ENCODE measurements at places on chromosomes 11 and 22. TPM values are rescaled to one million over a fixed set of nuclear protein-coding genes. Genes with fewer than 3 reads are reported as not detected.

DDX25 gene
- not detected for total RNA-seq

GRCh38 chr11:86606836-86607481, 65.5 kb downstream of the ME3 start:
- no peak for DNase-seq

ZNF280A gene
- not detected for total RNA-seq

DNA sequence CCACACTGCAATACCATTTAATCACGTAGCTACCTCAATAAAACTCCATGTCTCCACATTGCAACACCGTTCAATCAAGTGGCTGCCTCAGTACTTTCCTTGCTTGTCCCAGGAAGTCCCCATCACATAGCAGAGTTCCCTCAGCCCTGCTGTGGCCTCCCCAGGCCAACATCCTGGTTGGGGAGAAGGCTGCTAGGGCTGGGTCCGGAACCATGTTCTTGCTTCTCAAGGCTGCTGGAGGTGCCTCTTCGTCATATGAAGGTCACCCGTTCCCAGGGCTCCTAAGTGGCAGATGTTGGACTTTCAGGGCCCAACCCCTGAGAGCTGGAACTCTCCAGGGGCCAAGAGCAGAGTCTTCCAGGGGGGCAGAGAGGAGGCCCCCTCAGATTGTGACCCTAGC, 3.3 kb downstream of the ART5 start:
- no peak for DNase-seq

DNA sequence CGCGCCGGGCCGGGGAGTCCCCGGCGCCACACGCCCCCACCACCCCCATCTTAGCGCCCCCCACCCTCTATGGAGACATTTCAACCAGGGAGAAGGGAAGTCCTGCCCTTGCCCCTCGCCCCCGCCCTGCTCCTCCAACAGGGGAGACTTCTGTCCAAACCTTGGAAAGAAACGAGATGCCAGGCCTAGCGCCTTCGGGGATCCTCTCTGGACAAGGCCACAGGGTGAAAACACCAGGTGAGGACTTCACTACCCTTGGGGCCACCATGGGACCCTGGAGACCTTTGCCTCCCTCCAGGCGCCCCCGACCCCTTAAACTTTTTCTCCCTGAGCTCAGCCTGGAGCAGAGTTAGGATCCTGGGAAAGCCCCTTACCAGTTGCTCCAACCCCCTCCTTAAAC, 11.6 kb upstream of the NPAS4 start:
- DNase-seq, result no peak

DNA sequence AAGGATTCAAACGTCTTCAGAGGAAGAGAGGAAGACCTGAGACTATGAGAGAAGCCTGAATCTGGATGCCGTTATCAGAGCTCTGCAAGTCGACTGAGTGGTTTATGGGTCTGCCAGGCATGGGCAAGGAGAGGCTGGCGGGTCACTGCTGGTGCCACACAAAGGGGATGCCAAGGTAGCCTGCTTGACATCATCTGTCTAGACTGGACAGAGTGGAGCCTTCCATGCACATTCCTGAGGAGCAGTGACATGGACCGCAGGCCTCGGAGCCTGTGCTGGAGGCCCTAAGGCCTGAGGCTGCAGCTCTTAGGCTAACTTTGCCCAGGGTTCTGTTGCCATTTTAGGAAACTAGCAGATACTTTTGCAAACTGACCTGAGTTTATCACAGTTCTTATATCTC, 127.4 kb downstream of the WT1 start:
- no peak for DNase-seq

DNA sequence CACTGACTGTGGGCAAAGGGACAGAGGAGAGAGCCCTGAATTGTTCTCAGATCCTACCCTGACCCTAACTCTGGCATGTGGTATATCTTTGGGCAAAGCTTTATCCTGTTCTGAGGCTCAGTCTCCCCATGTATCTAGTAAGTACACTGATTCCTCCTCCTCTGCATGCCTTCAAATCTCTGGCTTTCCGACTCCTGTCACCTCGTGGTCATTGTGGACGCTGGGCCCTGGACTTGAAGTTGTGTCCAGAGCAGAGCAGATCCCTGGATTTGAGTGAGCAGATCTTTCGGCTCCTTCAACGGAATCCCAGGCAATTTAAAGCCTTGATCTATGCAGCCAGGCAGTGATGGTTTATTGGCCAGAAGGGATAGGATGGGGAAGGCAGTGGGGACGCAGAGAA, 3.0 kb downstream of the MOGAT2 start:
- DNase-seq, result no peak

MRGPRX3 gene
- total RNA-seq, result not detected

- no peak for DNase-seq
Measured at GRCh38 chr11:58186938-58187337, 1.9 kb upstream of the OR9Q2 start.

DNA sequence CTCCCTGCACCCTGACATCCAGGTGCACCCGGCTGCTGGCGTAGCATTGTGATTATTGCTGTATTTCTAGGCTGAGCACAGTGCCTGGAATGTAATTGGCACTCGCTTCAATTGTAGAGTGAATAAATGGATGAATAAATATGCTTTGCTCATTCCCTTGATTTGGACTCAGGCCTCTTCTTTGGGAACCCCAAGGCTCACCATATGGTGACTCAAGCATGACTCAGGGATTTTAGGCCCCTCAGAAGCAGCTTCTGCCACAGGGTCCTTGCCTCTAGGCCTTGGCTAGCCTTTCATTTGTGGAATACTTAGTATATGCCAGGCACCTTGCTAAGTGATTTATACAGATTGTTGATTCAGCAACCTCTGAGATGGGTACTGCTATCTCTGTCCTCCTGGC, 78.9 kb downstream of the GRIK4 start:
- no peak for DNase-seq

DNA sequence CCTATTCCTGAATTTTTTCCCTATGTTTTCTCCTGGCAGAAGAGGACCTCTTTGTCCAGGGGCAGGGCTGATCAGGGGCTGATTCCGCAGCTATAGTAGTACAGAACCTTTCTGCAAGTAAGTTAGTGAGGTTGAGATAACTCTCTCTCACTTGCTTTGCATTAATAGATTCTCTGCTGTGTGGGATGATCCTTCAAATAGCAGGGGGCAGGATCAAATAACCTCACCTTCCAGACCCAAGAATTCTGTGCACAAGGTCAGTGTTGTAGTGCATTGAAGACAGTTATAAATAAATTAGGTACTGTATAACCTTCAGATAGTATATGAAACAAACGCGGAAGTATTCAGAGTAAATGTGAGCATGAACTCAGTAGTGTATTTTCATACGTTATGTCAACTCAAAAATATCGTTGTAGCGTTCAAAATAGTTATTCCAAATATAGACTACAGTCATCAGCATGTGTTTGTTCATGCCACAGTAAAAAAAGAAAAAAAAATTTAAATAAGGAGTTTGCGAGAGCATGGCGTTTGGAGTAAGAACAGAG, 278 bp downstream of the MMP26 start:
- no peak for DNase-seq

GRCh38 chr11:66854729-66855211, 2.1 kb upstream of the LRFN4 start:
- peak; percentile 54 for DNase-seq

- DNase-seq, result no peak
Measured at GRCh38 chr11:73830261-73830660, 42.6 kb downstream of the MRPL48 start.

ISX gene
- total RNA-seq, result not detected

MUC5AC gene
- total RNA-seq, result not detected

MAML2 gene
- total RNA-seq, result 8.7 TPM

POTEH gene
- not detected for total RNA-seq

CBLIF gene
- total RNA-seq, result not detected

- no peak for DNase-seq
Measured at GRCh38 chr11:129423426-129423825, 47.8 kb downstream of the BARX2 start.

HSPB2 gene
- not detected for total RNA-seq

DNA sequence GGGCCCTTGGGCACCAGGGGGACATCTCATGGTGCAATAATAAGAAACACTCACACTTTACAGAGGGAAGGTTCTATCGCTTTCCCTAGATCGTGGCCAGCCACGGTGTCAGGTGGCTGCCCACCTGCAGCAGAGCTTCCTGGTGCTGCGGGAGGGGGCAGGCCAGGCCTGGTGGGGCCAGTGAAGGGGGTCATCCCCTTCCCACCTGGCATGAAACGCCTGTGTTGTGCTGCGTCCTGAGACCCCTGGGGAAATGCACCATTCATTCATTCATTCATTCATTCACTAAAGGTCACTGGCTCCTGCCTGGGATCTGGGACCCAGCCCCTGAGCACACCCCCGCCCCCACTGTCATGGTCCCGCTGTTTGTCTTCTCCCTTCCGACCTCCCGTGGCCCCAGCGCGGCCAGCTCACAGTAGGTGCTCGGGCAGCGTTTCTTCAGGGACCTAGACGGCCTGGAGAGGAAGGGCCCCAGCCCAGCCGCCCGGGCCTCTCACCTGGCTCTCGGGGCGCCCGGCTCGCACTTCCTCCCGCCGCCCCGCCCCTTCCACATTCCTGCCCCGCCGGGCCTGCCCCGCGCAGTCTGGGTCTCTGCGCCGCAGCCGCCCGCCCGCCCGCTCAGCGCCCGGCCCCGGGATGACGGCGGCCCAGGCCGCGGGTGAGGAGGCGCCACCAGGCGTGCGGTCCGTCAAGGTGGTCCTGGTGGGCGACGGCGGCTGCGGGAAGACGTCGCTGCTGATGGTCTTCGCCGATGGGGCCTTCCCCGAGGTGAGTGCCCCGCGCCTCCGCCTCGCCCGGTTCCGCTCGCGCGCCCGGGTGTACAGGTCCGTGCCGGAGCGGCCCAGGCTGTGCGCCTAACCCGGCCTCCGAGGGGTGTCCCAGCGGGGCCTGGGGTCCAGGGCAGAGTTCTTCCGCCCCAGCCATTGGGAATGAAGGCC, at the start of gene RHOD:
Gene RHOD (plus strand): TSS at position 581 of the 938 bp plus-strand sequence. CDS start 56 bp downstream, at position 637.
- no peak for DNase-seq

RAC2 gene
- 2.0 TPM for total RNA-seq

OR4A15 gene
- not detected for total RNA-seq

- no peak for DNase-seq
Measured at GRCh38 chr11:35765211-35765610, 102.6 kb downstream of the TRIM44 start.

- DNase-seq, result no peak
Measured at GRCh38 chr11:45396394-45396793, 110.3 kb upstream of the SYT13 start.

KRTAP5-11 gene
- not detected for total RNA-seq
